ENCODE measurements at places on chromosomes 16 and 17. TPM values are rescaled to one million over a fixed set of nuclear protein-coding genes. Genes with fewer than 3 reads are reported as not detected.

Gene MT1A
- 3.9 TPM for total RNA-seq

Gene CCL3
- not detected for total RNA-seq

Gene RNF222
- total RNA-seq = not detected

Gene FNDC8
- total RNA-seq = not detected

Gene LGALS9B
- total RNA-seq = not detected

Gene QRICH2
- total RNA-seq = 2.7 TPM

Gene ATP1B2
- not detected for total RNA-seq

Gene SDR42E1
- under 0.01 TPM for total RNA-seq

Gene SLC5A11
- total RNA-seq = not detected

Gene KRTAP9-2
- total RNA-seq = not detected
